Stimulated activated CD4-positive, alpha-beta T cell treated with anti-CD3 and anti-CD28 coated beads, Interleukin-4, amount 100 ng/mL, for 4 hours (primary cell): ENCODE measurements at places on chromosomes 4 and X.
A peak's percentile ranks its signal among the peaks of the same experiment; 100 is the strongest.

- no peak for DNase-seq
Observed at GRCh38 chr4:140944199-140944515, 188.0 kb upstream of the TBC1D9 start.

DNA sequence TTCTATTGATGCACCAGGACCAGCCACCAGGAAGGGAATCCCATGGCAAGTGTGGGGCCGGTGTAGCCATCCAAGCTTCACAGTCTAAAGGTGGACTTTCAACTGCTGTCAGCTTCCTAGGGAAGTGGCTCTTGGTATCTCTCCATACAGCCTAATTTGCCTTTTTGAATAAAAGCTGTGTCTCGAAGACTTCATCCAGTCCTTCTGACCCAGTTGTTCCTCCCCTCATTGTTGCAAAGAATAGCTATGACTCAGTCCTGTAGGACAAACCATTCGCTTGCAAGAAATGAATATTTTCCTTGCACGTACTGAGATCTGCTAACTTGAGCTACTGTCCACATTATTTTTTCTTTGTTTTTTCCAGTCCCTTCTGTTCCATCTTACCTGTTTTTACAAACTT, 145.1 kb upstream of the CTSO start:
- DNase-seq: no peak

- DNase-seq: no peak
Observed at GRCh38 chr4:57865264-57865663, 755.1 kb upstream of the IGFBP7 start.

GRCh38 chrX:54007682-54008081, 36.6 kb downstream of the PHF8 start:
- DNase-seq: no peak

GRCh38 chr4:155590796-155591585, 75.7 kb upstream of the GUCY1A1 start:
- DNase-seq: no peak

DNA sequence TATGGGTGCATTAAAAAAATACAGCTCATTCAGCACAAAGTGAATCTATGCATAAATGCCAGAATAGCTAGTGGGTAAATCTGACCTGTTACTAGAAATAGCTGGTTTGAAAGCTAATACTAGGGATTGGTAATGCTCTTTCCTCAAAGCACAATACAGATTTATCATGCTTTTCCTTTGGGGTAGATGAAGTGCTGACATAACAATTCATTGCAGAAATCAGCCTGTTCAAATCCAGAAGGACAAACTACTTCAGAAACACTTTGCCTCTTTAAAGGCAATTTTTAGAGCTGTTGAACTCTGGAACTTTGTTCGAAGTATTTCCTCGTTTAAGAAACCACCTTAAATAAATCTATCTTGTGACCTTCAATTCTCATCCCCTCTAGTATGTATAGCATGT, 957.9 kb downstream of the ARAP2 start:
- no peak for DNase-seq

- no peak for DNase-seq
Observed at GRCh38 chrX:129831091-129831885, 12.4 kb downstream of the ZDHHC9 start.

DNA sequence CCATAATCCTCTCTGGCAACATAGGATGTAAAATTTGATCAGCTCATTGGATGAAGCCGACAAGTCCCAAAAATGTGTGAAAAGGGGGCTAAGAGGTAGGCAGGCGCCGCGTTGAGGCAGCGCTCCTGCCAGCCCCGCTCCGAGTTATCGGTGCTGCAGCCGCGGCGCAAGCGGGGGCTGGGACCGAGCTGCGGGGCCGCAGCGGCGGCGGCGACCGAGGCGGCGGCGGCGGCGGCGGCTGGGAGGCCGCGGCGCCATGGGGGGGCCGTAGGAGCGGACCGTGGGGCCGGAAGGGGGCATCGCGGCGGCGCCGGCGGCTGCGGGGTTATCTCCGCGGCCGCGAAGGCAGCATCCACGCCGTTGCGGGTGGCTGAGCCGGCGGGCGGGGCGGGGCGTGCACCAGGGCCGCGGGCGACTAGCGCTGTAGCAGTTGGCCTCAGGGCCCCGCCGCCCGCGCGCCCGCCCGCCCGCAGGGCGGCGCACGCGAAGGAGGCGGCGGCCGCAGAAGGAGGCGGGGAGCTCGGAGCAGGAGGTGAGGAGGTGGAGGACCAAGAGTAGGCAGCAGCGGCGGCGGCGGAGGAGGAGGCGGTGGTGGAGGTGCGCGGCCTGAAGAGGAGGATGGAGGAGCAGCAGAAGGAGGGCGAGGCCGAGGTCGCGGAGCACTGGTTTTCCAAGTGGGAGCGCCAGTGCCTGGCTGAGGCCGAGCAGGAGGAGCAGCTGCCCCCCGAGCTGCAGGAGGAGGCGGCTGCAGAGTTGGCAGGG, 126.0 kb upstream of the CXorf66 start:
- DNase-seq: peak; percentile 12
